ENCODE measurements at places on chromosomes 1 and 21.

- no peak for DNase-seq
Measured at GRCh38 chr1:175364424-175365076, 172.0 kb upstream of the KIAA0040 start.

DNA sequence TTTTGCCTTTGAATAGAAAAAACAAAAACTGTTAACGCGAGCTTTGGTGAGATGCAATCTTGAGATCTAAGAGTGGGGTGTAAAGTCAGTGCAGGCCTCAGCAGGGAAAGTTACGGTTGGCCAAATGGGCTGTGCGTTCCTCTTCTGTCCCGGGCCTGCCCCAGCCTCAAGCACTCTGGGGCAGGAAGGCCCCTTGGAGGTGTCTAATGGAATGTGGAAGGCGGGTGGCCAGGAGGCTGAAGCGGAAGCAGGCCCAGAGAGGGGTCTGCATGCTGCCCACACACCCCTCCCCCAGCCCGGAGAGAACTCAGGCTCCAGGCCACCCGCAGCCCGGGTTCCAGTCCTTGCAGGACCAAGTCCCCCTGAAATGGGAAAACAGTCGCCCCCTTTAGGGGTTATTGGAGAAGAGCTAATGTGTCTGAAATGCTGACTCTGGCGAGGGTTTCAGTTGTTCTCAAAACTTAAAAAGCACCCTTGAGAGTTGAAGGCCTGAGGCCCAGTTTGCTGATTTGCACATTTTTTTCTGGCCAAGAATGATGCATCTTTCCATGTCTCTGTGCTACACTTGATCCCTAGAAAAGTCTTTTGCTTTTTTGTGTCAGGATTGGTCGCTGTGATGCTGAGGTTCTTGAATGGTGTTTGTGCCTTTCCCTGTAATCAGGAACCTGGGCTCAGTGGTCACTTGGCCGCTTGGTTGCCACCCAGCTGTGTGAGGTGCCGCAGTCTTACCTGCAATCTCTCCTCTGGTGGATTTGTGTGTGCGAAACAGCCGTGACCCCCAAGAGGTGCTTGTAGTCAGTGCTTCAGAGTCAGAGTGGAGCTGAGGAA, 2.0 kb downstream of the COL18A1 start:
- peak; percentile 51 for DNase-seq

GRCh38 chr21:34305605-34306604, 57.9 kb upstream of the KCNE2 start:
- DNase-seq: no peak

DNA sequence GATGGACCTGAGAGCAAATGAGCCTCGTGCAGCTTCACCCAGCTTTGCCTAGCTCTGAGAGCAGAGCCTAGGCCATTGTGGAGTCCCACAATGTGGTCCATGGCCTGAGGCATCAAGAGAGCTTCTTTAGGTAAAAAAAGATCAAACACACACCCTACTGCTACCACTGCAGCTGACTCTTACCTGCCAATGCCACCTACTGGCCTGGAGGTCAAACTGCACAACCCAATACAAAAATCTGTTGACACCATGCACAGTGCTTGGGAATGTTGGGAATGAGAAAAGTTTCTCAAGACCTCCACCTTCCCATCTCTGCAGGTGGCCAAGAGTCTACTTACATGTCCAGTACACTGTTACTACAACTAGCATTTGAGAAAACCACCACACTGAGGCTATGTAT, 60.6 kb downstream of the UCHL5 start:
- DNase-seq: no peak

DNA sequence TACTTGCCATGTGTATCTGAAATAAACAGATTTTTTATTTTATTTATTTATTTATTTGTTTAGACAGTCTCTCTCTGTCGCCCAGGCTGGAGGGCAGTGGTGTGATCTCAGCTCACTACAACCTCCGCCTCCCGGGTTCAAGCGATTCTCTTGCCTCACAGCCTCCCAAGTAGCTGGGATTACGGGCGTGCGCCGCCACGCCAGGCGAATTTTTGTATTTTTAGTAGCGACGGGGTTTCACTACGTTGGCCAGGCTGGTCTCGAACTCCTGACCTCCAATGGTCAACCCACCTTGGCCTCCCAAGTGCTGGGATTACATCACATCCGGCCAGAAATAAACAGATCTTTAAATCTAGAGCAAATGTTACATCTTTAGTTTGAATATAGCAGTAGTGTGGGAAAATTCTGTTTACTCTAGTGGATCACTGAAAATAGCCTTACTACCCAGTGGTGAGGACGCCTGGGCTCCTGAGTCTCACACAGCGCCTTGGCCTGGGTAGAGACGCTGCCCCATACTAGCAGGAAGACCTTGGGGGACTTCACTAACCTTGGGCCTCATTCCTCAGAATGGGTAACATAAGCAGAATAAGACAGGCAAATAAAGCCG, 709 bp downstream of the GART start:
- DNase-seq: no peak

DNA sequence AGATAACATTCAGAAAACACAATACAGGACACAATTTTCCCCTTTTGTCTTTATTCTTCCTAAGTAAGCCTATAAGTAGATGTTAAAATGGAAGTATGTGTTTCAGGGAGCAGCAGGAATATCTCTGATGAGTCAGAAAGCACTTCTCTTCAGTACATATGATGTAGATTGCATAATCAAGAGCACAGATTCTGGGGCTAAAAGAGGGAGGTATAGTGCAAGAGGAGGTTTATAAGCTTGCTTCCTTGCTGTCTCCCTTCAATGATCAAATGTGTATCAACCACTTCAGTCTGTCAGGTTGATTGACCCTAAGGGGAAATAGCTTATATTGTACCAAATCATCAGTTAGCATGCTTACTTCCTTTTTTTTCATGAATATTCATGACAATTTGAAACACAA, 822.8 kb downstream of the BRINP3 start:
- DNase-seq: no peak

DNA sequence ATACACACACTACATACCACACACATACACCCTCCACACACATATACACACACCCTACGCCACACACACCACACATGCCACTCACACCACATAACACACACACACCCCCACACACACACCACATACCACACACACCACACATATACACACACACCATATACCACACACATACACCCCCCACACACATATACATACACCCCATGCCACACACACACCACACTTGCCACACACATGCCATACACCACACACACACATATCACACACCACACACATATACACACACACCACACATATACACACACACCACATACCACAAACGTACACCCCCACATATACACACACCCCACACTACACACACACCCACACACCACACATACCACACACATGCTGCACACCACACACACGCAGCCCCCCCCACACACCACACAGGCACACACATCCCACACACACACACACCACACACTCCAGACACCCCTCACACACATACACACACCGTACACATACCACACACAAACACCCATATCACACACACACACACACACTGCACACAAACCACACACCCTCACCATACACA, 76.7 kb upstream of the TMPRSS2 start:
- peak; percentile 8 for DNase-seq

DNA sequence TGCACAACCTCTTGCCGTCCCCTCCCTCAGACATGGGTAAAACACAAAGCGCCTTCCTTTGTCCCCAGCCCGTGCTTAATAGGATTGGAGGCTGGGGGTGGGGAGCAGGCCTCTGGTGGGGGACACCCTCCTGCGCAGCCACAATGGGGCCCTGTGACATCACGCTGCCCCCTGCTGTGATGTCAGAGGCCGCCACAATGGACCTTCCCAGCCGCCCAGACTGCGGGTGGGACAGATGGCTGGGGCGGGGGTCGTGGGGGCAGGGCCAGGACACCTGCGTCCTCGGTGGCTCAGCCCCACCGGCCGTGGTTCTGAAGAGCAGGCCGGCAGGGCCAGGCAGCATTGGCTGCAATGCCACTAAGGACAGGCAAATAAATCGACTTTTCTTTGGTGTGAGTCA, 39.9 kb downstream of the EPHA2 start:
- no peak for DNase-seq

GRCh38 chr21:38280867-38281266, 24.1 kb downstream of the KCNJ15 start:
- DNase-seq: no peak

DNA sequence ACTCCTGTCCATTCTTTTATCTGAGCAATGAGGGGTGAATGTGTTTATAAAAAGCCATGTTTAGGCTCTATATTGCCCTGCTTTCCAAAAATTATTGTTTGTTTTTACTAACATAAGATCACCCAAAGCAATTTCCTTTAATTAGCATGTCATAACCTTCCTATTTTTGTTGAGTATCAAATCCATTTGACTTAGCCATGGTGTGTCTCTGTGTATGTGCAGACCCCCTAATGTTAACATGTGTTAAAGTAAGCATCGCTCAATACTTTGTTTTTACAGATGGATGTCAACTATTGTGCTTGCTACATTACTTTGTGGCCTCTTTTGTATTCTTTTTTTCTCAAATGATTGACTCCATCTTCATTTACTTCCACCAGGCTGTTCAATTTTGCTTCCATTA, 585.4 kb downstream of the USP25 start:
- no peak for DNase-seq

DNA sequence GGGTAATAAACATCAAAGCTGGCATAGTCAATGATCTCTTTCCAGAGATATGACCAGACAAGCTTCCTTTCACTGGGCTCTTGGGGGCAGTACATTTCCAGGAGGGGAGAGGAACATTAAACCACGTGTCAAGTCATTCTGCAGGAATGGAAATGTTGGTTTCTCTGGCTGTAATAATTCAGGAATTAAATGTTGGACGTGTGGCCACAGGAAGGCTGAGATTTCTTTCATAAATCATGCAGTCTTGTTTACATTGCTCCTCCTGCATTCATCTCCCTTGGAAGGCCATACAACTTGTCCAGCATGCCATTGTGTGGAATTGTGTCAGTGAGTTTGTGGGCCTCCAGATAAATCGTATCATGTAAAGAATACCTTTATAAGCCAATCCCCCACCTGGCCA, 259.2 kb downstream of the ADGRL2 start:
- DNase-seq: no peak

- no peak for DNase-seq
Measured at GRCh38 chr1:25031601-25031965, 101.5 kb upstream of the RUNX3 start.

DNA sequence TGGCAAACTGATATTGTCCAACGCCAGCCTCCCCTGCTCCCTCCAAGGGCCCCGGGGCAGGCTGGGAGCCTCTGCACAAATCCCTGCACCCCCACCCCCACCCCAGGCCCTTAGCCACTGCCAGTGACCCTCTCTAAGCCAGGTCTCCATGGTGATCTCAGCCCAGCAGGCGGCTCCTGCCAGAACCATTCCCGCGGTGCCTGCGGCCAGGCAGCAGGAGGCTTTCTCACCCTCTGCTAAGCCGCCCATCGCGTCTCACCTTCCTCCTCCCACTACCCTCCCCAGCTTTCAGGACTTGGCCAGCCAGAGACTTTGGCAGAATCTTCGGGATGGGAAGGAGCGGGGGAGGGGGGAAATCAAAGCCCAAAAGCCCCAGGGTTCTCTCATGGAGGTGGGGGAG, 46.8 kb upstream of the WASF2 start:
- peak; percentile 89 for DNase-seq

DNA sequence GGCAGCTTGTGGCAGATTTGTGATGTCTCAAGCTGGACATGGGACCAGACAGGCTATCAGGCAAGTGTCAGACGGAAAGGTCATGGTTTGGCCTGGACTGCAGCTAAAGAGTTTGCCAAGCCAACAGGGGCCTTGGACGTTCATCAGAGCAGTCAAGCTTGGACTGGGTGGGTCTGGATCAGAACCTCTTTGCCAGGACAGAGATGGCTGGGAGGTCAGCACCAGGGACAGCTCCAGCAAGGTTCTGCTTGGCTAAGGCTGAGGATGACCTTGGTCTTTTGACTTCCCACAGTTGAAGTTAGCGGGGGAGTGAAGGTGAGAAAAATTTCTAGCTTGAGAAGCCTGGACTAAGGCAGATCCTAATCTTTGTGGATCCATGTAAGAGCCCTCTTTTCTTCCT, 68.1 kb downstream of the GRIK3 start:
- DNase-seq: no peak

DNA sequence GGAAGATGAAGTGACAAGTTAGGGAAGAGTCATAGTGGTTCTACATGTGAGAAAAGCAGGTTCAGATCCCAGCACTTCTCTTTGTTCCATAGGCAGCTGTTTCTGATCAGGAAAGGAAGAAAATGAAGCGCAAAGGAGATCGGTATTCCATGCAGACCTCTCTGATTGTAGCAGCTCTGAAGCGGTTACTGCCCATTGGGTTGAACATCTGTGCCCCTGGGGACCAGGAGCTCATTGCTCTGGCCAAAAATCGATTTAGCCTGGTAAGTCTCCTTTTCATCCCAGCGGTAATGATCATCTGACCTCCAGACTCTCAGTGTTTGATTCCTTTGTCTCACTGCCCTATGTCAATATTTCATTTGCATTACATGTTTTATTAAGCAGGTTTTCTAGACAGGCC, 173.6 kb downstream of the ZP4 start:
- no peak for DNase-seq

DNA sequence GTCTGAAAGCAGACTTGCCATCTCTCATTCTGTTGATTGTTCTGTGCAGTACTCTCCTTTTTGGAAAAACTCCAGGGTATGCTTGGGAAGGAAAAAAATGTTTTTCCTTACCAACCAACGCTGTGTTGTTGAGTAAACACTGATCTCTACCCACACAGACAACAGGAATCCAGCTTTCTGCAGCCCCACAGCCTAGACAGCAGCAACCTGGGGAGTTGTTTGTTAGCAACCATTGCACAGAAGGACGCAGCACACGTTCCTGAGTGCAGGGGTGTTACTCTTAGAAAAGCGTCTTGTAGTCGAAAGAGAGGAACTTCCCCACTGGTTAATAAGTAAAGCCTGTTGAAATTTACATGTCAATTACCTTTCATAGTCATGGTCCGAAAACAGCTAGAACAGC, 56.6 kb downstream of the SMYD2 start:
- peak; percentile 51 for DNase-seq

- DNase-seq: no peak
Measured at GRCh38 chr1:89528382-89528780, 3.8 kb downstream of the LRRC8B start.

DNA sequence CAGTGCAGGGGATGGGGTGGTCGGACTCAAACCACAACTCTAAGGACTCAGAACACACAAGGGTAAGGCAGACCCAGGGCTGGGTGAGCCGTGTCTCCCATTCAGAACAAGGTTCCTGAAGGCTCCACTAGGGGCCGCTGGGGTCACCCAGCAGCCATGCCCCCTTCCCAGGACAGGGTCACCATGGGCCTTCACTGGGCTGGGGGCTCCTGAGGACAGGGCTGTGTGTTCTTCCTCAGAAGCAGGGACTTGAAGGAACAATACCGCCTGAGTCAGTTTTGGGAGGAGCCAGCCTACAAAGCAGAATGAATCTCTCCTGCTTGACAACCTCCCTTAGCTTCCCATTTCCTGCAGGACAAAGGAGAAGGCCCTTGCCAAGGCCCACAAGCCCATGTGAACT, 15.4 kb downstream of the RIMS3 start:
- no peak for DNase-seq

- DNase-seq: peak; percentile 72
Measured at GRCh38 chr1:246784621-246785493, 60.6 kb downstream of the SCCPDH start.

DNA sequence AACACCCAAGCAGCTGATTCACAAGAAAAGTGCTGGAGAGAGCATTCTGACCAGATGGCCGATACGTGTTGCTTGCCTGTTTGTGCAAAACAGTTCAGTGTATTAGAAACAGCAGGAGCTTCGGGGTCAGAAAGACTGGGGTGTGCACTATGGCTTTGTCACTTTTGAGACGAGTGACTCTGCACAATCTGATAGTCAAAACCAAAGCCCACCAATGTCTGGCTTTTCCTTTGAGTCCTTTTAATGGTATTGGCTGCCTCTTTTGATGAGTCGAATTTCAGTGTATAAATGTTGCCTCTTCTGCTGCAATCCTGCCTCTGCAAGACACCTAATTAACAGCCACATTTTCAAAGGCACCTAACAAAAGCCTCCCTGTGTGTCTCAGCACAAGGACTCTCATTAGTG, 444.6 kb downstream of the AJAP1 start:
- DNase-seq: no peak

Data from femur (tissue), 1 donor.